ENCODE measurements at places on chromosomes 7 and 10. TPM values are rescaled to one million over a fixed set of nuclear protein-coding genes. Genes with fewer than 3 reads are reported as not detected.

DNA sequence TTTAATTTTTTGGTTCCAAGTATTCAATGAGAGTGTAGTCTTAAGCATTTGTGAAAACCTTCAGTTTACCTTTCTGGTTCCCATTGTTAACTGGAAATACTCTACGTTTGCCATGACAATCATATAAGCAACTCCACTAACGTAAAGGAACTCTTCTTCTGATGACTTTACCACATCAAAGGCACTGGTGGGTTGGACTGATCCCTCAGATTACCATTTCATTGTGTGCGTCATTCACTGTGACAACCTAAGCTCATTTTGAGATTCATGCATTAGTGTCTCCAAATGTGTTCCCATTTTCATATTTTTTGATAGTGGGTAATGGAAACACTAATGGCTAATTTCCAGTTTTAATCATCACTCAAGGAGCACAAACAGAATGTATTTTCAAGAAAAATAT is 119.9 kb upstream of the COL1A2 start:
- DNase-seq: no peak

GRCh38 chr7:45185028-45185863 is 27.7 kb downstream of the RAMP3 start:
- DNase-seq: no peak

- DNase-seq: no peak
These were observed 303.3 kb downstream of the GPR37 start for GRCh38 chr7:124462249-124462648.

- DNase-seq: no peak
These were observed 51.8 kb downstream of the TMEM209 start for GRCh38 chr7:130153211-130153908.

DNA sequence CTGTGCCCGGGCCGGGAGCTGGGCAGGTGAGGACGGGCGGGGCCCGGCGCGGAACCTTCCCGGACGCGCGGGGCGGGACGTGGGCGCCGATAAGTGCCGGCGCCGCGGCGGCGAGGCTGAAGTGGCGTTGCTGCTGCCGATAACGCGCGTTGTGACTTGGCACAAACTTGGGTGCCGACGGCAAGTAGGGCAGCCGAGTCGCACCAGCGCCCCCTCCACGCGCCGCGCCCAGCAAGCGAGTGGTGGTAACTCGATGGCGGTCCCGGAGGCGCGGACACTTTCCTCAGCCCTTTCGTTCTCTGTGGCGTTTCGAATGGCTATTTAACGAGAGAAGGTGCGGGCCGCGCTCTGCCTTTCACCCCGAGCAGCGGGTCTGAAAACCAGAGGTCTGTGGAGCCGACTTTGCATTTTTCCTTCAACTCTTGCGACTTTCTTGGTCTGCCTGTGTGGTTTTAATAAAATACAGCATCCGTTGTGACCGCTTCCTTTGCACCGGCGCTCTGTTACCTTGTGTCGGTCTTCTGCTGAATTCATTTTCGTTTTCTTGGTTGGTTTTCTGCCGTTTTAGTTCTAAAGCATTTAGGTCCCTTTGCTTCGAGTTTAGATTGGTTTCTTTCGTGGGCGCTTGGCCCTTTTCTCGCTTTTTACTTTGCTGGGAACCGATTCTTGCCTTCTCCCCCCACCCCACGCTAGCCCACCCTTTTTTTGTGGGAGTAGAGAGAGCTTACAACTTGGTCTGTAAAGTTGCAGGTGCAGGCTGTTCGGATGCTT is 701 bp downstream of the STK17A start:
- peak; percentile 61 for DNase-seq

GRCh38 chr7:37211097-37211880 is 237.4 kb downstream of the ELMO1 start:
- DNase-seq: peak; percentile 19

Gene SORCS1
- 0.02 TPM for total RNA-seq

DNA sequence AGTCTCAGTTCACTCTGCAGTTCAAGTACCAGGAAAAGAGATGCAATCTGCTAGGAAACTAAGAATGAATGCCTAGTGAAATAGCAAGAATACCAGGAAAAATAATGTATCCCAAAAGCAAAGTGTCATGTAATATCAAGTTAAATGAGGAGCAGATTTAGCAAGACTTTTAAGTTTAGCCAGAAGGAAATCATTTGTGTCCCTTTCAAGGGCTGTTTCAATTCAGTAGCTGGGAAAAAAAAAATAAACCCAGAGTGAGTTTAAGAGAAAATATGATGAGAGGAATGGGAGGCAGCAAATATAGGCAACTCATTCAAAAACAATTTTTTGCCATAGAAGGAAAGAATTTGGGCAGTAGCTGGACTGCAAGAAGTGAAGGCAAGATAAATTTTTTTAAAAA is 135.8 kb downstream of the DGKB start:
- DNase-seq: no peak

All from gastrocnemius medialis (tissue), 4 donors.